Activated CD4-positive, alpha-beta T cell treated with anti-CD3 and anti-CD28 coated beads, Interleukin-10, Interleukin-2, amounts not matched to agents 100 ng/mL and 50 ng/mL, durations not matched to agents 16 hours and 8 hours (primary cell): ENCODE measurements at places on chromosomes 11 and 22.

DNA sequence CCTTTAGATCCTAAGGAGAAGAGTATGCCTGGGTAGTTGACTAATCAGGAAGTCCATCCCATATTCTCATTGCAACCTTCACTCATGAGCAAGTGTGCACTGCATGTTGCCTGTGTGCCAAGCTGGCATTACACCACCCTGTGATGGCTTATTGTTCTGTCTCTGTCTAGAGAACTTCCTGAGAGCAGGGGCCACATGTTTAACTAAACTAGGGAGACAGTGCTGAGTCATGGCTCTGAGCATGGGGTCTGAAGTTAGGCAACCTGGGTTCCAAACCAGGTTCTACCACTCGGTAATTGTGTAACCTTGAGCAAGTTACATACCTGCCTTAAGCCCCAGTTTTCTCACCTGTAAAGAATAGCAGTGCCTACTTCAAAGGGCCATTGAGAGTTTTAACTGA is 39.6 kb downstream of the CSNK2A3 start:
- DNase-seq, result no peak

- no peak for DNase-seq
These were observed 83.6 kb downstream of the FEZ1 start for GRCh38 chr11:125412509-125412908.

- no peak for DNase-seq
These were observed 6.9 kb upstream of the VPS37C start for GRCh38 chr11:61168042-61168688.

DNA sequence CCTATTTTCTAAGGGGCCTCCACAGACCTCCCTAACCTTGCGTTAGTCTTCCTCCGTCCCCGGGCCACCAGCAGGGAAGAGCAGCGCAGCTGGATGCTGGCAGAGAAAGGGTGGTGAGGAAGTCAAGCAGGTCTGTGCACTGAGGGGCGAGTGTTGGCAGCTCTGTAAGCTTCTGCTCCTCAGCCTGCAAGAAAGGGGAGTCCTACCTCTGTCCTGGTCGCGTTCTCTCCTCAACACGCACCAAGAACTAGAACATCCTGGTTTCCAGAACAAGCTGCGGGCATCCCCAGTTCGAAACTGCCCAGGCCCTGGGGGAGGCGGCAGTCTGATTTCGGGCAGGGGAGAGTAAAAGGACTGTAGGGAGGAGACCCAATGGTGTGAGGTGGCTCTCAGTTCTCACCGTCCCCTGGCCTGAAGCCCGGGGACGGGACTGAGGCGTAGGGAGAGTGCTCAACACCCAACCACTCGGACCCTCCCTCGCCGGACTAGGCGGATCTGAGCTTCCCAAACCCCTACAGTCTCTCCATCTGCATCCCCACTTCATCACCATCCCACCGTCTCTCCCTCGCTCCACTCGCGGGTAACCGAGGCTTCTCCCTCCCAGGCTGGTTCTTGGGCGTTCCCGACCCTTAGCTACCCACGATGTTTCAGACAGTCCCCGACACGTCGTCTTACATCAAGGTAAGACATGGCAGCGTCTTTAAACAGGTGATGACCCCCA is 7.7 kb upstream of the FLI1 start:
- no peak for DNase-seq

DNA sequence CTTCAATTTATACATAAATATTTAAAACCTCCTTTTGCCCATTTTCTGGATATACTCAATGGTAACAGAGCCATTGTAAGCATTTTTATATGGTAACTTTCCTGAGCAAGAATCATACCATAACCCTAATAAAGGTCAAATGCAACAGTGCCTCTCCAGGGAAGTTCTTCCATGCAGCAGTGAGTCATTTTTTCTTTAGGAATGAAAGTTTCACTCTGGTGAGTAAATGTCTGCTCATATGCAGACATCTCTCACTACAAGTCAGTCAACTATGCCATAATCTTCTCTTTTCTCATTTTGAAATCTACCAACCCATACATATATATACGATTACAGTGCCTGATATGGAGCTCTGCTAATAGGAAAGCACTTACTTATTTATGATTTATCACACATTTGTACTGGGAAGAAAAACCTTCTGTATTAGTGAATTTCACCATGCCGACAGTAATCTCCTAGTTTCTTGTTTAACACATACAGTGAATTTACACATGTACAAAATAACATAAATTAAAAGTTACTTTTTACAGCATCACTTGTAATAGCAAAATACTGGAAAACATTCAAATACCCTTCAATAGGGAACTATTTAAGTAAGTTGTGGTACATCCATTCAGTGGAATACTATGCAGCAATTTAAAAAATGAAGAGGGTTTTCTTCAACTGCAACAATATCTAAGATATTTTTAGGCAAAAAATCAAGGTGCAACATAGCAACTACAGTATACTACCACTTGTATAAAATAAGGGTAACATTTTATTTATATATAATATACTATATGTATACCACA is 16.0 kb downstream of the STK33 start:
- no peak for DNase-seq

DNA sequence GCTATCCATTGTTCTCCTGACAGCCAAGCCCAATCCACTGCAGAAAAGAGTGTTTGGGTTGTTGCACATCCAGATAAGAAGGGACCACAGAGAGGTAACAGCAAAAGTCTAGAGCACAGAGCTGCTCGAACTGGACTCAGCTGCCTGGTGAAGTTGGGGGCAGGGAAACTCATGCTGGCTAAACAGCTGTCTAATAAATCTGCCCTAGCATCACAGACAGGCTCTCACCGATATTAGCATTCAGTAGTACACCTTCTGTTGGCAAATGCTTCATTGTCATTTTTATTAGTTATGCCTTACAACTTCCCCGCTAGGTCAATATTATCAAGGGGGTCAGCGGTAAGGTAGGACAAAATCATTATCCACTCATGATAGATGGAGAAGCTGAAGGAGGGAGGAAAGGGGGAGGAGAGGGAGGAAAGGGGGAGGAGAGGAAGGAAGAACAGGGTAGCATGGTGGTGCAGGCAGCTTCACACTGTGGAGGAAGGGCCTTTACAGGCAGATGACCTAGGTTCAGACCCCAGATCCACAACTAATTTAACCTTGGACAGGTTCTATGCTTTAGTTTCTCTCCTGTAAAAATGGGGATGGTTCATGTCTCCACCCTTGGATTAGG is 102.7 kb downstream of the LARGE1 start:
- no peak for DNase-seq

- no peak for DNase-seq
These were observed 26.1 kb upstream of the MGAT3 start for GRCh38 chr22:39430576-39431150.

DNA sequence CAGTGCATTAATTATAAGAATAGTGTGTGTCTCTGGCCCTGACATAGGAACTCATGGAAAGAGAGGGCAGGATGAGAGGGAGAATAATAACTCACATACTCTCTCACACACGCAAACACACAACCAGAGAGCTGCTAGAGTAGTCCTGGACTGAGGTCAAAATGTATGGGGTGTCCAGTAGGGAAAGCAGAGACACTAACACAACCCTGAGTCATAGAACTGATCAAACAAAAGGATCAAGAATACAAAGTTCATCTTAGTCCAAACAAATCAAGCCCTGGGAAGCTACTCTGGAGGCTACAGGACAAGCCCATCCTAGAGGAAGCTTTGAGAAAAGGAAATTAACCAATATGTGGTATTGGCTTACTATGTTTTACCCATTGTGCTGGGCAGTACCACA is 178.5 kb upstream of the GUCY1A2 start:
- DNase-seq, result no peak

GRCh38 chr11:47433157-47433556 is 6.9 kb upstream of the PSMC3 start:
- DNase-seq, result no peak

GRCh38 chr11:27201454-27202302 is 161.1 kb downstream of the BBOX1 start:
- DNase-seq, result no peak

- no peak for DNase-seq
These were observed 75.6 kb upstream of the ARHGAP32 start for GRCh38 chr11:129267716-129268115.
